CD4-positive, alpha-beta T cell (primary cell): ENCODE measurements at places on chromosomes 3 and 15. TPM values are rescaled to one million over a fixed set of nuclear protein-coding genes. Genes with fewer than 3 reads are reported as not detected.

The TARS3 gene
- total RNA-seq, result 16.6 TPM

The MAP4 gene
- total RNA-seq, result 42.6 TPM

The OR5H14 gene
- not detected for total RNA-seq

The BFSP2 gene
- total RNA-seq, result not detected

The SCN5A gene
- 0.11 TPM for total RNA-seq

The KNG1 gene
- total RNA-seq, result not detected

The HRG gene
- total RNA-seq, result not detected

The CCDC13 gene
- not detected for total RNA-seq

The KLHL40 gene
- total RNA-seq, result not detected

The PPP1R14D gene
- total RNA-seq, result not detected

The KLF13 gene
- total RNA-seq, result 308 TPM

The PLSCR2 gene
- total RNA-seq, result not detected

The FBXO40 gene
- not detected for total RNA-seq

The TMCO5A gene
- not detected for total RNA-seq
